Hepatocyte (in vitro differentiated cells): ENCODE measurements at places on chromosomes 6 and 20. TPM values are rescaled to one million over a fixed set of nuclear protein-coding genes. Genes with fewer than 3 reads are reported as not detected.

DNA sequence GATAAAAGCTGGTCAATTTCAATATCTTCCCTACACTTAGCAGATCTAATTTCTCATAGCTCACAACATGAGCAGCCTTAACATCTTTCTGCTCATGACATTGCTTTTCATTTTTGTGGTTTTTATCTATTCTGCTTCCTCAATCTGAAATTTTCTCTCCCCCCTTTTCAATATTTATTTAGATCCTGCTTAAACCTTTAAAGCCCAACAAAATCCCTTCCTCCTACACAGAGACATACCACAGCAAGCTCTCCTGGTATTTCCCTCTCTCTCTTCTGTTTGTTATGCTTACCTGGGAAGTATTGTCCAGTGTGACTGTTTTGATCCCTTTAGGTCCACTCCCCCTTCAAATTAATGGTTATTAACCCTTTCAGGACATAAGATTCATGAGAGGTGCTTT, 582.5 kb downstream of the RFPL4B start:
- DNase-seq = no peak

DNA sequence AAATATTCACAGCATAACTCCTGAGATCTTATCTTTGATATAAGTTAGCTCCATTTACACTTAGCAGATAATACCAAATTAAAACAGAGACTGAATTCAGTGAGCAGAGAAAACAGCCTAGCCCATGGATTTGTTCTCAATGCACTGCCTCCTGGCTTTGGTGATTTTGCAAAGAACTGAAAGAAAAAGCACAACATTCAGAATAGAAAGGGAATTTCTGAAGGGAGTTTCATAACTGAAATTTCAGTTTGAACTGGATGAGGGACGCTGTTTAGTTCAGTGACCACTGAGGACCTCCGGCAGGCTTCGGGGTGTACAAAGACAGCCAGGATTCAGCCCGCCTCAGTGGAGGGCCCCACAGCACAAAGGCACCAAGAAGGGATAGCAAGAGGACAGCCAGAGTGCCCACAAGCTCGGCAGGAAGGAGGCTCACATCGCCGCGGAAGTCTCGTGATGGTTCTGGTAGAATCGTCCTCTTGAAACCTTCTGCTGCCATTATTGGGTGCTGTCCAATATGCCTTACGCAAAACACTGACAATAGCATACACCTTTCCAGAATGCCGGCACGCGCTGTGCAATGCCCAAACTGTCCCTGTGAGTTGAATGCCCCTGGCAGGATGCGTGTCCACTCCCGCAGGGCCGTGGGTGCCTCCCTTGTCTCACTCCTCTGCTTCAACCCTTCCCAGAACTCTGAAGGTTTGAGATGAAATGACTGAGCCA, 9.7 kb upstream of the IRF4 start:
- DNase-seq = no peak

DNA sequence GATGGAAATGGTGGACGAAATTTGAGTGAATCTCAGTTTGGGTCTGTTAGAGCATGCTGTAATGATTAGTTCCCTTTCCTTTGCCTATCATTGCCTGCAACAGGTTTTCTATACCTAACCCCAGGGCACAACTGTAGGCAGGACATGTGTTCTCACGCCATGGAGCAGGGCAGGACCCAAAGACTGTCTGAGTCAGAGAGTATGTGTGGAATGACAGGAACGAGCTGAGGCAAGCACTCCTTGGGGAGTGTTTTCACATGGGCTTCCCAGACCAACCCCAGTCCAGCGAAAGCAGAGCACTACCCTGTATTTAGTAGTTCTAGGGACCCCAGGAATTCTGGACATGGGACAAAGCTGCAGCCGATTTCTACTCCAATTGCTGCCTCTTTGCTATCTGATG, 234.2 kb downstream of the HACE1 start:
- peak; percentile 44 for DNase-seq

DNA sequence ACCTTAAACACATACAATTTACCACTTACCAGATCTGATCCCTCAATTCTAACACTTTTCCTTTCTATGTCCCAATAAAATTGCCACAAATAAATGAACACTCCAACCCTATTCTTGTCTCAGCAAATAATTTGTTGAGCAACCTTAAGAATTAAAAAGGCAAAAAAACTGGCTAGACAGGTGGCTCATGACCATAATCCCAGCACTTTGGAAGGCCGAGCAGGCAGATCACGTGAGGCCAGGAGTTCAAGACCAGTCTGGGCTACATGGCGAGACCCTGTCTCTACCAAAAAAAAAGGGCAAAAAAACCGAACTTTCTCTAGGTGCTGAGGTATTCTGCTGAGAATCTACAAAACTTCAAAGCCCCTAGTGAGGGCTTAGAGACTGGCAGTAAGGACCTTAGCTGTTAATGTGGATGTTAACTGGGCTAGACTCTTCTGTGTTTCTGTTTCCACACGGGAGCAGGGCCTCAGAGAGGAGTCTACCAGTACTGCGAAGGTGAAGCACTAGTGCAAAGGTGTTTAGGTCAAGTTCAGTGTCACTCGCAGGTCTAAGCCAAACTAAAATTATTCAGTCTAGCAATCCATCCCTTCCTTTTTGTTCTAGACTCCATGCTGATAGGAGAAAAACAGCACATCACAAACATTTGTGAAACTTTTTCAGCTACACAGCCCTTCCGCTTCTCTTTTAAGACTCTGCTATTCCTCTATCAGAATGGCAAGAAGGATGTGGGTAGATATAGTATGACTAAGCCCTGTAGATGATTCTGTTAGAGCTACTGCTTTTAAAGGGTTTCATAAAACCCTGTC, 2.6 kb downstream of the FASTKD5 start:
- DNase-seq = no peak

- DNase-seq = no peak
Measured at GRCh38 chr6:150312844-150313584, 55.8 kb upstream of the IYD start.

DNA sequence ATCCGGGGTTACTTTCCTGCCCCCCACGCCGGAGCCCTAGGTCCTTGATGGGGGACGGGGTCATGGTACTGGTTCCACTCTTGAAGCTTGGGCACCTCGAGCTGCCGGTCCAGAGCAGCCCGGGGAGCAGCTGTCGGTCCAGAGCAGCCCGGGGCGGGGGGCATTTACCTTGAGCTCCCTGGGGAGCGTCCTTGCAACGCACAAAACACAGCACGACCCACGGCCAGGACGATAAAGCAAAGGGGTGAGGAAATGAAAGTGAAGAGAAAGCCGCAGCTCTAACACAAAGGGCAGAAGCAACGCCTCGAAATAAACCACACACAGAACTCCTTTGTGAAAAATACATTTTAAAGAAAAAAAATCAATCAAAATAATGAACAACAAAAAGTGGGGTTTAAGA, 39.1 kb downstream of the KCNQ2 start:
- DNase-seq = no peak

GRCh38 chr20:17419479-17420041, 111.6 kb downstream of the BFSP1 start:
- DNase-seq = no peak

- no peak for DNase-seq
Measured at GRCh38 chr6:63529498-63529897, 42.8 kb upstream of the LOC128125822 start.

- DNase-seq = no peak
Measured at GRCh38 chr6:40256224-40256623, 322.0 kb upstream of the MOCS1 start.

DNA sequence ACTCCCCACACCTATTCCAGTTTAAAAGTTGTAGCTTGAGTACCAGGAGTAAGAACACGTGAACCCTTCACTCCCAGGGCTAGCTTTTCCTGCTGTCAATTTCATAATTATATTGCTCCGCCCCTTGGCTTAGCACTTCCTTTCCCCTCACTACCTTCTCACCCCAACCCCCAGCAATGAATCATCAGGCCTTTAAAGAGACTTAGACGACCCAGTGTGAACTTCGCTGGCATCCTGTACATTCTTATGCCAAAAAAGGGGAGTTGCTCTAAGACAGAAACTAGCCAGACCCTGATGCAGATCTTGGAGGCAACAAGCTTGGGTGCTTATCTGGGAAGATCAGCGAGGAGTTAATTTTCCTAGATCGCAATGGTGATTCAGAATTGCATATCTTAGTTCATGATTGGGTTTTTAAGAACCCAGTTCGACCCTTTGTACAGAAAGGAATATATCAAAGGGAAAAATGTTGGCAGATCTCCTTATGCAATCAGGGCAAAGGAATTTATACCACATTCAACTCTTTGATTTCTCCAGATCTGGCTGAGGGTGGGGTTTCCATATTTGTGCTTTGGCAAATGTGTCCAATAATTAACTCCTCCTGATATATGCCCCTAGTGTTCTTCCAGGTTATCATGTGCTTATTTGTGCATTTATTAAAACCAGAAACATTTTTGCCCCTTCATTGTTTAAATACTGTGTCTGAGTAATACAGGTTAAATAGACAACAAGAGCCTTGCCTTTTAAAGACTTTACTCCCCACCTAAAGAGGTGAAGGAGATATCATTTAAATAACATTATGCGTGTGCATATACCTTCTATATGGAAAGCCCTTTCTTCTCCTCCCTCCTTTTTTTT, 8.1 kb upstream of the ATXN1 start:
- peak; percentile 65 for DNase-seq

The KCNB1 gene
- total RNA-seq = 0.37 and 0.44 TPM in 2 replicates
